Nucleus accumbens (tissue), 56 donors: ENCODE measurements at places on chromosomes 6 and 20.

GRCh38 chr6:145055567-145055966 is 679.8 kb downstream of the EPM2A start:
- DNase-seq = no peak

DNA sequence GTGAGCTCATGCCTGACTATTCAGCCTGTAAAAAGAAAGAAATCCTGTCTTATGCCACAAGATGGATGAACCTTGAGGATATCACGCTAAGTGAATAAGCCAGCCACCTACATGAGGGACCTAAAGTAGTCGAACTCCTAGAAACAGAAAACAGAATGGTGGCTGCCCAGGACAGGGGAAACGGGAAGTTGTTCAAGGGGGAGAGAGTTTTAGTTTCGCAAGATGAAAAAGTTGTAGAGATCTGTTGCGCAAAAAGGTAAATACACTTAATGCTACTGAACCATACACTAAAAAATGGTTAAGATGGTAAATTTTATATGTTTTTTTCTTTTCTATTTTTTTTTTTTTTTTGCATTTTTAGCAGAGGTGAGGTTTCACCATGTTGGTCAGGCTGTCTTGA is 74.1 kb upstream of the RALY start:
- no peak for DNase-seq

- DNase-seq = no peak
Measured at GRCh38 chr6:106356378-106356777, 4.1 kb upstream of the CRYBG1 start.

DNA sequence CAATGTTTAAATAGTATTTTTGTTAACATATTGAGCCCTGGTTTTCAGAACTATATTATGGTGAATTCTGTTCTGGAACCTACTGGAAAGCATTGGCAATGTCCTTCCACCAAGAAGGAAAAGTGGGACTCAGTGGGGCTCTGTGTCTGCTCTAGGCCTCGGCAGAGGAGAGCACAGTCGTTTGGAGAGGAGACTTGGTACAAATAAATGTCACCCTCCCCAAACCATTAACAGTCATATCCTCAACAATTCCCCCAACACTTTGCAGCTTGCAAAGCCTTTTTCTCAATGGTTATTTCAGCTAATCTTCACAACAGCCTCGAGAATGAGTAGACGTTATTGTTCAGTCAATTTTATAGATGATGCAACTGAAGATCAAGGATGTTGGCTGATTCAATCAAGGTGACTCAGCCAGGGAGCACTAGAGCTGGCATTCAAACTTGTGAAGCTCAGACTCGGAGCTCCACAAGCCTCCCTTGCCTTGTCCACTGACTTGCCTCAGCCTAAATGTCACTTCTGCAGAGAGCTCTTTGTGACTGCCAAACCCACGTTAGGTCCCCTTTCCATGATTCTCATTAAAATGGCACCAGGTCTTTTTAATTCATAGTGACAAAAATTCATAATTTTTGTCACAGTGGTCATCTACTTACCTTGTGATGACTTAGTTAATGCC is 60.6 kb downstream of the TOX2 start:
- DNase-seq = no peak

DNA sequence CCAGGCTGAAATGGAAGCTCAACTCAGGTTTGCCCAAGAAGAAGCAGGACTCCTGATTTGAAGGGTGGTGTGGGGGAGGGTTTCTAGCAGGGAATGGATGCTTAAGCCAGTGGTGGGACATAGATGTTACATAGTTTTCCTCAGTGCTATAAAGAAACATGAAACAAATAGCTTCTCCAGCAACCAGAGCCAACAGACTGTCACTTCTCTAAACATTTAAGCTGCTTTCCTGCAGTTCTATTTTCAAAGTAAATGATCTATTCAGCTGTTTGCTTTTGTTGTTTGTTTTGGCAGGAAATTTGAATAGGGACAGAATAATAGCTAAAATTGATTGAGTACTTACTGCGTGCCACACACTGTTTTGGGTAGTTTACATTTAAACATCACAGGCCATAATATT is 169.0 kb downstream of the UST start:
- no peak for DNase-seq

DNA sequence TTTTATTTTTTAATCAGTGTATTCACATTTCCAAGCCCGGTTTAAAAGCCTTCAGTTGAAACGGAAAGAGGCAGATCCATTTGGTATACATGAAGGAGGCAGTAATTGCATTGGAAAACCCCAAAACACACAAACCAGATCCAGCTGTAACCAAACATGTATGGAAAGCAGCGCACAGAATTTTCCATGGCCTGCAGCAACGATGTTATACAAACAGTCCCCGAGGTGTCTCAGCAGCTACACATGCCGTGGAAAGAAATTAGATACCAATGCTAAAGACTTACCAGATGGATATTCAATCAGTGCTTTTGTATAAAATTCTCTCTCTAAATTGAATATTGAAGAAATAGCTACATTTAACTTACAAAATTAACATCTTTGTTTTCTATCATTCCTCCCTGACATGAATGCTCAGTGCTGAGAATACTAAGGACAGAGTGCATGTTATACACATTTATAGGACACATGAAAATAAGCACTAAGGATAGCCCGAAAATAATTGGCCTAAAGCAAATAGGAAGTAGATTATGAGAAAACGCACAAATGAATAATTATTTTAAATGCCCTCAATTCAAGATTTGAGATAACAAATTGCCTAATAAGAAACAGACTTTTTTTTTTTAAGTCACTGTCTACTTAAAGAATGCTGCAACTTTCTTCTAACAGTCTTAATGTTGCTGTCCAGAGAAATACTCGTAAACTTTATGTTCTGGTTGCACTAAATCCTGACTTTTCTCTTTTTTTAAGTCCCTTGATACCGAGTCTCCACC is 713.1 kb downstream of the HDGFL1 start:
- DNase-seq = no peak

GRCh38 chr6:17125407-17125806 is 23.6 kb downstream of the STMND1 start:
- no peak for DNase-seq

DNA sequence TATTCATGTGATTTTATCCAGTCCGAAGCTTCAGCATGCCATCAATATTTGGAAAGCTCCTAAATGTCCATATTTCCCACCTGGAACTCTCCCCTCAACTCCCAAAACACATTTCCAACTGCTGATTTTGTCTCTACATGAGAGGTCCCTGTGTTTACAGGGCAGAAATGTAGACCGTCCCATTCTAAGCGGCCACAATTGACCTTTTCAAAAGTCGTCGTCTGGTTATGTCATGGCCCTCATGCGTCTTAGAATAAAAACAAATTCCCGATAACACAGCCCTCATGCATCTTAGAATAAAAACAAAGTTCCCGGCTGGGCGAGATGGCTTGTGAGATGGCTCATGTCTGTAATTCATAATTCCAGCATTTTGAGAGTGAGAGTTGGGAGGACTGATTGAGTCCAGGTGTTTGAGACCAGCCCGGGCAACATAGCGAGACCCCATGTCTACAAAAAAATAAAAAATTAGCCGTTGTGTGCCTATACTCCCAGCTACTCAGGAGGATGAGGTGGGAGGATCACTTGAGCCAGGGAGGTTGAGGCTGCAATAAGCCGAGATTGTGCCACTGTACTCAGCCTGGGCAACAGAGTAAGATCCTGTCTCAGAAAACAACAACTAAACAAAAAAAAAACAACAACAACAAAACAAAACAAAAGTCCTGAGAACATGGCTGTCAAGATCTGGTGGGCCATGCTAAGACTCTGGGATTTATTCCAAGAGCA is 6.4 kb upstream of the ZNF217 start:
- no peak for DNase-seq

DNA sequence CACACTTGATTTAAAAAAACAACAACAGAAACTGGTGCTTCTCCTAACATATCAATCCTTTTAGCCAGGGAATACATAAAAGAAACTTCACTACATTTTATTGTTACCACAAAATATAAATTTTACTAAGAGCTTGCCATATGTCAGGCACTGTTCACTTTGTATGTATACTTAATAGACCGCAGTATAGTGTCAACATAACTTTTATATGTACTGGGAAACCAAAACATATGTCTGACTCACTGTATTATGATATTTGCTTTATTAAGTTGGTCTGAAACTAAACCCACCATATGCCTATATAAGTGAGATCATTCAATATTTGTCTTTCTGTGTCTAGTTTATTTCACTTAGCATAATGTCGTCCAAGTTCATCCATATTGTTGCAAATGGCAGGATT is 108.4 kb downstream of the KLHL32 start:
- no peak for DNase-seq

DNA sequence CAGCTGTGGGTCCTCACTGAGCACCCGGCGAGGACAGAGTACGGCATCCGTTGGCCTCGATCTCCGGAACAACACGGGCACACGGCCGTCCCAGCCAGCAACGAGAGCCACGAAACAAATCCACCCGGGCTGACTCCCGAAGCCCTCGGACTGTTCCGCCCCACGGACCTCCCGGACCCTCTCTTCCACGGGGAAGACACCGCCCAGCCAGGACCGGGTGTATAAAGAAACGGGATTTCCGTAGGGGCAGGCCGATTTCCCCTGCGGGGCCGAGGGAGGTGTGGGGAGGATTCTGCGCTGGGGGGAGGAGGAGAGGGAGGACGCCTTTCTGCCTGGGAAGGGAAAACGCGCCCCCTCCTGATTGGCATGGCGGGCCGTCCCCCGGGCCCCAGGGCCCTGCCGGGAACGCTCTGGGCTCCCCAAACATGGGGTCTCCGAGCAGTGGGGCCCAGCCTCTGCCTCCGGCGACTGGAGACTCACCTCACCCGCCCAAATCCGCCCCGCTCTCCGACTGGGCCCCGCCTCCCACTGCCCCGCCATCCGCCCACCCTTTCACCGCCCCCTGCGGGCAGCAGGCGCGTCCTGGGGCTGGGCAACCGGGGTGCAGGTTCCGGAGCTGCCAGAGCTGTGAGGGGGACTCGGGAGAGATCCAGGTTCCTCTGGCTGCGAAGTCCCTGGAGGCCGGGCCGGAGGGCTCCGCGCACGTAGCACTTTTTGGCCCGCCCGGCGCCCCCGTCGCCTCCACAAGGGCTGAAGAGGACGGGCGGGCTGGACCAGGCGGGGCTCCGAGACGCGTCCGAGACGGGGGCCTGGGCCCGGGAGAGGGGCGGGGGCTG is 679 bp upstream of the PPDPF start:
- no peak for DNase-seq

DNA sequence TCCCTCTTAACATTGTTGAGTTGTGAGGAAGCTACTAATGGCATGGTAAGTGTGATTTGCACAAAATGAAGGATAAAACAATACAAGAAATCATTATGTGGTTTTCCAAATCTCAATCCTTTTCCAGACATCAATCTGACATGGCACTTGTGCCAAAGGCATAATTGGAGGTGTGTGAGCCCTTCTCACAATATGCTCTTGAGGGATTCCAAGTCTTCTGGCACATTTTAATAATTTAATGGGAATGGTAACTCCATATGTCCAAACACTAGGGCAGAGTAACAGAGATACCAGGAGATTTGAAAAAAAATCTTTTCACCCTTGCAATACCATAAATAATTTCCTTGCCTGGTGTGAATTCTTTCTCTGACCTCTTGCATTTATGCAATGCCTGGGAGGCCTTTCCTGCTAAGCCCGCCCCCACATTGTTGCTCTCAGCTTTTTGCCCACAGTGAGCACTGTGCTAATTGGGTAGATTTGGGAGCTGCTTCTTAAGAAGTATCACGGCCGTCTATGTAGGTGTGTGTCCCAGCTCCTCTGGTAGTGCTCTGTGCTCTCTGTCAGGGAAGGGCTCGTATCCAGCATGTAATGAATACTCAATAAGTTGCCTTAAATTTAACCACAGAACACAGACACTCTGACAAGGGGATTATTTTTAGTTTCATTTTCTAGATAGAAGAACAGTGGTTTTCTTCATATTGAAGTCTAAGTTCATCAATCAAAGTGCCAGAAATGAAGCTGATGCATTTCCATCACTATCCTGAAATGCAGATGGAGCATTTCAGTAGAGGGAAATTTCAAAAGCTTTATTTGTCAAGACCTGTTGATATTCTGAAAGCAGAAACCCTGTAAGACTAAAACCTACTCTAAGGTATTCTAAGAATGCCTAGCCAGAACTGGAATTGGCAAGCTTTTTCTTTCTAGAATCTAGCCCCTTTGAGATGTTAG is 54.4 kb upstream of the CEP85L start:
- DNase-seq = no peak

GRCh38 chr20:62525014-62525413 is 49.2 kb upstream of the GATA5 start:
- no peak for DNase-seq

DNA sequence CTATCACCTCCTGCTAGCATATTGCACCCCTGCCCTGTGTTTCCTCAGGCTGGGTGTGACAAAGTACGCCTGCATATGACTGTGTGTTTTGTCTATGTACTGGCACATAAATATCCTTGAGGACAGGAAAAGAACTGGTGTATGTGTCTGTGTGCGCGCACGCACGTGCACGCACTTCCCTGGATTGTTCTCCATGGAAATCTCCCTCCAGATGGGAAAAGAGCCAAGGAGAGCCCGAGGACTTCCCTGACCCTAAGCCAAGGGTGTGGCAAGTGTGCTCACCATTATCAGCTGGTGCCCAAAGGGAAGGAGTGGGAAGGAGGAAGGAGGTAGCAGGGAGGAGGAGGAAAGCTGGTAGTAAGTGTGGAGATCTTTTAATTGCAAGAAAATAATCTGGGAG is 117.6 kb downstream of the HIVEP2 start:
- DNase-seq = no peak

- DNase-seq = no peak
Measured at GRCh38 chr6:152811785-152812184, 61.2 kb downstream of the VIP start.

DNA sequence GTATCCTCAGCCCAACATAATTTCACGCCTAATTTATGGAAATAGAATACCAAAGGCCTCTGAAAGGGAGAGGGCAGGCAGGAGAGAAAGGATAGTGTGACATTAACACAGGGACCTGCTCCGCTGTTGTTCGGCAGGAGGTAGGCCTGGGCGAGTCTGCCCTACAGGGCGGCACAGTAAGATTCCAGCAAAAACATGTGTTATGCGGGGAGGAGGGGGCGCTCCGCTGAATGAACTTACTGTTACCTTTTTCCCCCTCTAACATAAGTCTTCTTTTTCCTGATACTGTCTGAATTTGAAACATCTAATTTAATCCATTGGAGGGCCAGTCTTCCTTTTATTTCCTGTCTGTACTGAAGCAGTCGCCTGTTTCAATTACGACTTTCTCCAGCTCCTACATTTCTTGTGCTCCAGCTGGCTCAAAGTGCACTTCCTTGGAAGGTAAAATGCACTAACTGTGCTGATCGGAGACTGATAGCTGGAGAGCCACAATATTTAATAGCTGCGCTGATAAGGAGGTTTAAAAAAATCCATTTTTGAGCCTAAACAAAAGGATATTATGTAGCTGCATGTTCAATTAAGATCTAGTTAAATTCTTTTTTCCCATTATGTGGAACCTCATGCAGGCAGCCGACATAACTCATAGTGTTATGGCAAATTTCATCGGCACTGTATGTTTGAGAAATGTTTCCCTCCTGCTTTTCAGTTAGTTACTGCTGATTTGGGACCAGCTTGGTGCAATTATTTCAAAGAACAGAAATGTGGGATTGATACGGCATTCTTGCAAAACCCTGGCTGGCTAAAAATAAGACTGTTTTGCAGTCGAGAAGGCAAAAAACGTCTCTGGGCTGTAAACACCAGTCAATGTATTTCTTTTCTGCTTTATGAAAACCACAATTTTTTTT is 193.0 kb downstream of the FOXC1 start:
- no peak for DNase-seq
